ENCODE measurements at places on chromosomes 7 and 10.

GRCh38 chr10:106625751-106626150 lies 538.8 kb downstream of the SORCS1 start:
- H3K4me3 ChIP-seq: no peak overlapping the region
- H3K27me3 ChIP-seq: no peaks in the 10 kb centered on the region
- H3K4me1 ChIP-seq: no peaks in the 10 kb centered on the region
- H3K36me3 ChIP-seq: no peaks in the 10 kb centered on the region
- DNase-seq: no peak

GRCh38 chr10:12348294-12348869 lies 965 bp upstream of the CAMK1D start:
- no peak for DNase-seq
- peak overlapping the region; percentile 91 for H3K4me3 ChIP-seq
- H3K4me1 ChIP-seq: peaks cover 33% of the 10 kb centered on the region
- H3K27ac ChIP-seq: peak overlapping the region; percentile 98
- no peaks in the 10 kb centered on the region for H3K27me3 ChIP-seq
- H3K36me3 ChIP-seq: peaks cover 13% of the 10 kb centered on the region

DNA sequence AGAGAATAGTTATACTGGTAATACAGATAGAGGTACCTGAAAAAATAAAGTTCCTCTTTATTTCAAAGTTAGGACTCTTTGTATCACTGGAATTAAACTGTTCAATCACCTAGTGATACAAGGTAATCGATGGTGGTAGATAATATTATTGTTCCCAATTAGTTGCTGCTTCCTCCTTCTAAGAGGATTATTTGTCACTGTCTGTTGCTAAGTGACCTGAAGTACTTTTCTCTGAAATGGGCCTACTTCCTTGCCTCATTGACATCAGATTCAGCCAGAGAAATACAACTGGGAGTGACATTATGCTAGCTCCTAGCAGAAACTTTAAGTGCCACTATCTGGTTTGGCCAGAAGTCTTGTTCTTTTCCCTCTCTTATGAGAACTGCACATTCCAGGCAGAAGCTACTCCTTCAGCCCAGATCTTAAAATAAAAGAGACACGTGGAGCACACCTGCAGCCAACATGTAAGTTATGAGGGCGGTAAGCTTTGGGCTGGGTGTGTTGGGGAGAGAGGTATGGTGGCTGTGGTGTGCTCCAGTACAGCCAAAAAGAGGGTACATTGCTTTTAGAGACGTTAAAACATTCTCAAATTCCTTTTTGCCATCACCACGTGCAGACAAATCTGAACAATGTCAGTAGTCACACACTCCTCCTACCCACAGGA lies 54.8 kb downstream of the MINDY3 start:
- H3K27ac ChIP-seq: no peak overlapping the region
- H3K4me3 ChIP-seq: no peak overlapping the region
- no peak for DNase-seq
- no peaks in the 10 kb centered on the region for H3K27me3 ChIP-seq

GRCh38 chr7:138151731-138152577 lies 75.7 kb downstream of the AKR1D1 start:
- no peak overlapping the region for H3K27ac ChIP-seq
- no peak for DNase-seq
- H3K27me3 ChIP-seq: peaks cover 9% of the 10 kb centered on the region
- H3K36me3 ChIP-seq: no peaks in the 10 kb centered on the region

DNA sequence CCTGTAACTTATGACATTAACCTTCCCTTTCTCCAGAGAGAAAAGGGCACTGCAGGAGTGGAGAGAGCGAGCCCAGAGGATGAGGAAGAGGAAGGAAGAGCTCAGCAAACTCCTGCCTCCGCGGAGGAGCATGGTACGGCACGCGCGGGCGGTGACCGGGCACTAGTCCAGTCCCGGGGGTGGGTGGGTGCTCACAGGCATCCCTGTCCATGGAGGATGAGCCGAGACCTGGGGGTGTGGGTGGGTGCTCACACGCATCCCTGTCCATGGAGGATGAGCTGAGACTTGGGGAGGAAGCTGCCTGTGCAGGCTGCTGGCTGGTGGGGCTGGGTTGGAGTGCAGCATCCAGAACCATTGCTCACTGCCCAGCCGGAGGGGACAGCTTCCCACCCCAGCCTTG lies 23.8 kb downstream of the LRRC27 start:
- H3K27me3 ChIP-seq: no peaks in the 10 kb centered on the region
- no peak for DNase-seq
- no peak overlapping the region for H3K4me3 ChIP-seq
- H3K36me3 ChIP-seq: peaks cover 18% of the 10 kb centered on the region
- H3K27ac ChIP-seq: no peak overlapping the region

GRCh38 chr7:45983720-45984255 lies 62.7 kb upstream of the IGFBP3 start:
- no peak overlapping the region for H3K27ac ChIP-seq
- H3K36me3 ChIP-seq: peaks cover 2% of the 10 kb centered on the region
- no peak overlapping the region for H3K4me3 ChIP-seq
- peaks cover 5% of the 10 kb centered on the region for H3K27me3 ChIP-seq

GRCh38 chr7:116363637-116364432 lies 135.7 kb upstream of the CAV2 start:
- DNase-seq: no peak
- H3K4me1 ChIP-seq: no peaks in the 10 kb centered on the region
- no peaks in the 10 kb centered on the region for H3K27me3 ChIP-seq
- H3K4me3 ChIP-seq: no peak overlapping the region
- no peaks in the 10 kb centered on the region for H3K36me3 ChIP-seq
- no peak overlapping the region for H3K27ac ChIP-seq

GRCh38 chr7:132607656-132608055 lies 31.4 kb upstream of the PLXNA4 start:
- H3K4me1 ChIP-seq: no peaks in the 10 kb centered on the region
- H3K36me3 ChIP-seq: no peaks in the 10 kb centered on the region
- H3K27ac ChIP-seq: no peak overlapping the region
- H3K4me3 ChIP-seq: no peak overlapping the region

DNA sequence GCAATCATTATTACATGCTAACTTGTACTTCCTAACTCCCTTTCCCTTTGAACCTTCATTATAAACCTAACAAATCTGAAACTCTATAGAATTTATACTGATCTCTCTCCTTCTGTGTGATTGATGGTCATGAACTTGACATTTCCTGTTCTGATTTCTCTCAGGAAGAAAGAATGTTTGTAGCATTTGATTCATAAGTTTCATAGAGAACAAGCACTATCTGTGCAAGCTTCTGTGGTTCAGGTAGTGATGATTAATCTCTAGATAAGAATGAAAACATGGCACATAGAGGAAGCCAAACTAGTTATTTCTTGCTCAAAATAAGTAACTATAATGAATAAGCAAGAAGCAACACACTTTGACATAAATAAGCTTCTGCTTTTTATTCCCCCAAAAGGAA lies 34.2 kb downstream of the TFPI2 start:
- no peak overlapping the region for H3K4me3 ChIP-seq
- H3K36me3 ChIP-seq: no peaks in the 10 kb centered on the region
- H3K27ac ChIP-seq: no peak overlapping the region

- no peaks in the 10 kb centered on the region for H3K36me3 ChIP-seq
- H3K27me3 ChIP-seq: no peaks in the 10 kb centered on the region
- H3K27ac ChIP-seq: no peak overlapping the region
- H3K4me3 ChIP-seq: no peak overlapping the region
- H3K4me1 ChIP-seq: no peaks in the 10 kb centered on the region
Observed at GRCh38 chr10:122102869-122103525, 114.0 kb downstream of the TACC2 start.

DNA sequence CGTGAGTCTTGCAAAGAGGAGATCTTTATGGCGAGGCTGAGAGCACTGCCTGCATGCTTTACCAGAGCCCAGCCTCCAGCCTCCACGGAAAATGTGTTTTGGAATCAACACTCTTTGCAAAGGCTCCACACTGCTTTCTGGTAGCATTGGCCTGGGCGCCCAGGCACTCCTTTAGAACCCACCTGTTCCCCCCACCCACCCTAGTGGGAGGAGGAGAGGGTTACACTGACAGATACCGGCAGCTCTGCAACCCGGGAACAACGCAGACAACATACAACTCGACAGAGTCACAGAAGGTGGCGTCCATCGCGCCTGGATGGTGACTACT lies 5.5 kb upstream of the MNX1 start:
- no peak overlapping the region for H3K27ac ChIP-seq
- peaks cover 33% of the 10 kb centered on the region for H3K4me1 ChIP-seq
- peaks cover 4% of the 10 kb centered on the region for H3K36me3 ChIP-seq
- DNase-seq: no peak
- peaks cover 70% of the 10 kb centered on the region for H3K27me3 ChIP-seq

GRCh38 chr10:59108886-59109288 lies 67.6 kb upstream of the PHYHIPL start:
- no peaks in the 10 kb centered on the region for H3K27me3 ChIP-seq
- no peaks in the 10 kb centered on the region for H3K36me3 ChIP-seq
- H3K4me1 ChIP-seq: no peaks in the 10 kb centered on the region
- no peak overlapping the region for H3K4me3 ChIP-seq
- H3K27ac ChIP-seq: no peak overlapping the region
